ENCODE measurements at places on chromosomes 5 and 9. TPM values are rescaled to one million over a fixed set of nuclear protein-coding genes. Genes with fewer than 3 reads are reported as not detected.

The NUTM2F gene
- not detected for total RNA-seq

The CCL28 gene
- 0.25 TPM for total RNA-seq

The DOCK2 gene
- 10.4 TPM for total RNA-seq

The LTC4S gene
- total RNA-seq = 3.7 TPM

The KIF24 gene
- total RNA-seq = 1.1 TPM

The ZNF454 gene
- 1.9 TPM for total RNA-seq

The PPIC gene
- total RNA-seq = 116 TPM

The TAF11L10 gene
- total RNA-seq = not detected

The SMIM33 gene
- not detected for total RNA-seq

The ANKDD1B gene
- total RNA-seq = not detected

The PTCH1 gene
- 3.8 TPM for total RNA-seq

The GABRA1 gene
- total RNA-seq = not detected

The NTNG2 gene
- 2.5 TPM for total RNA-seq

The SIT1 gene
- not detected for total RNA-seq

The RIMOC1 gene
- 20.4 TPM for total RNA-seq

The CNTNAP3 gene
- total RNA-seq = not detected

The NR6A1 gene
- not detected for total RNA-seq

The WNT8A gene
- total RNA-seq = not detected

The TPPP gene
- total RNA-seq = 0.13 TPM

The NUTM2G gene
- not detected for total RNA-seq

The PARP8 gene
- 1.9 TPM for total RNA-seq

The SPTAN1 gene
- 275 TPM for total RNA-seq

The FAM120A gene
- 90.5 TPM for total RNA-seq

The SLC25A2 gene
- total RNA-seq = not detected

The CDH9 gene
- total RNA-seq = not detected

The SLC6A19 gene
- not detected for total RNA-seq

The BARHL1 gene
- not detected for total RNA-seq

The KCNIP1 gene
- total RNA-seq = not detected

The HAVCR2 gene
- total RNA-seq = not detected

All from GM23248 (cell line).